ENCODE measurements at places on chromosomes 11 and 22.

- no peak for DNase-seq
These were observed 189.5 kb downstream of the DDX10 start for GRCh38 chr11:108854346-108854745.

GRCh38 chr11:18191376-18191775 is 18.7 kb downstream of the MRGPRX4 start:
- no peak for DNase-seq

- no peak for DNase-seq
These were observed 18.9 kb downstream of the LIF start for GRCh38 chr22:30227438-30228228.

DNA sequence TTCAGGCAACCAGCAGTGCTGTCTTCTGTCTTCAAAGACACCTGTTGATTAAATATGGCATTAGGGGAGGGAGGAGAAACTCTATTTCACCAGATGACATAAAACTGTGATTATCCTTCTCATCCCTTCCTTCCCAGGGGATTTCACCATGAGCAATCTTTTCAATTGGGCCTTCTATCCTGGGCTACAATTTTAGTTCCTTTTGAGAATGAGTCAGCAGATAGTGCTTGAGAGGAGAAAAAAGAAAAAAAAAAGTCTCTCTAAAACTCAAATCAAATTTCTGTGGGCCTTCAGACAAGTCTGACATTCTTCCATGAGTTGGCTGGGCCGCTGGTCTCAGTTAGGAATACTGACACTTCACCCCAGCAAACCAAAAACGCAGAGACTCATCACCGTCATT is 7.2 kb downstream of the FLI1 start:
- DNase-seq, result peak; percentile 30

GRCh38 chr11:22479971-22480720 is 142.0 kb downstream of the SLC17A6 start:
- no peak for DNase-seq

DNA sequence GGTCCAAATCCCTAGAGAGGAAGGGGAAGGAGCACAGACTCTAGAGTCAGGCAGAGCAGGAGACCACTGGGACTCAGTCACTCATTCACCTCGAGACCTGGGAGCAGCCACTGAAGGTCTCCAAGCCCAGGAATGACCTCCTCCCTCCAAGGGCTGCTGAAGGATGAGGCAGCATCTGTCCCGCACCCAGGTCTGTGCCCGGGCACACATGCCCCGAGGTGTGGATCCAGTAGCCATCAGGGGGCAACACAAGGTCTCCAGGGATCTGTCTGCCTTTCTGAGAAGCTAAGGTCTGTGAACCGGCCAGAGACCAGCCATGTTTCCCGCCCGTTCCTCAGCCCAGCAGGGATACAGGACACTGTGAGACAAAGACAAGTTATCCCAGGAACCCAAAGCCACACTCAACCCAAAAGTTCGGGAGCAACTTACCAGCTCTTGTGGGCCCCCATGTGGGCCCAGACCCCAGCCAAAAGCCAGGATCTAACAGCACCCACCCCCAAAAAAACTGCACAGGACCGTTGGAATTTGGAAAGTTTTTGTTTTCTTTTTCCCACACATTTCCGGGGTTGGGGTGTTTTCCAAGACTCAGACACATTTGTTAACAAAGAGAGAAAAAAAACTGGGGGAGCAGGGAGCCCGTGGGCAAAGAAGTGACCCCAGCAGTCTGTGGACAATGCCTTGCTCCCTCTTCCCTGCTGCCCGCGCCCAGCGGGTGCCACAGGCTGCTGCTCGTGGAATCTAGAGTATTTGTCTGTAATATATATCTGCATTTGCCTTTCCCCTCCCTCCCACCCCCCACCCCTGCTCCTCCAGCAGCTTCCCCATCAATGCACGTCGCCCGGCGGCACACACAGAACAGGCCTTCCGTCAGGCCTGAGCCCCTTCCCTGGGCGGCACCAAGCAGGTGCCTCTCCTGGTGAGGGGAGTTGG is 14.9 kb downstream of the SLC22A12 start:
- DNase-seq, result no peak

GRCh38 chr11:120235024-120235628 is 4.8 kb upstream of the POU2F3 start:
- peak; percentile 50 for DNase-seq

DNA sequence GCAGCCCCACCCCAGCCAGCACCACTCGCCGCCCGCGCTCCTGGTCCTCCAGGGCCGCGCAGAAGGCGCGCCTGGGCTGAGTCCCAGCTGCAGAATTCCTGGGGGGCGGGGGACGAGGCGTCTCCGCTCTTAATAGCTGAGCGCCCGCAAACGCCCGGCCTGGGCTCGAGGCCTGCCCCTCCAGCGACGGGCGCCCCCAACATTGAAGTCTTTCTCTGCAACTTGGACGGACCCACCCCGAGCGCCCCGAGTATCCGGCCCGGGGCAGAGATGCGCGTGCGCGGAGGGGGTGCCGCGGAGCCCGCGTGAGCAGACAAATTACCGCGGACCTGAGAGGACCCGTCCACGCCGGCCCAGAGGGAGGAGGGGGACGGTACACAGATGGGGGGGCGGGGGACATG is 6.7 kb upstream of the SYT7 start:
- DNase-seq, result peak; percentile 27

- no peak for DNase-seq
These were observed 55.8 kb upstream of the THY1 start for GRCh38 chr11:119478711-119479285.

DNA sequence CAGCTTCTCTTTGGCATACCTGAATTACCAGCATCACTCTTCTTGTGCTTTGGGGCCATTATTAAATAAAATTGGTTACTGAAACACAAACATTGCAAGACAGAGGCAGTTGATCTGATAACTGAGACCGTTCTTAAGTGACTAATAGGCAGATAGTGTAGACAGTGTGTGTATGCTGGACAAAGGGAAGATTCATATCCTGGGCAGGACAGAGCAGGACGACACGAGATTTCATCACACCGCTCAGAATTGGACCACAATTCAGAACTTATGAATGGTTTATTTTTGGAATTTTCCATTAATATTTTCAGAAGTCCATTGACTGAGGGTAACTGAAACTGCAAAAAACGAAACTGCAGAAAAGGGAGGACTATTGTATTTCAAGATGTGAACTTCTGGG is 68.6 kb downstream of the LDLRAD3 start:
- peak; percentile 83 for DNase-seq

GRCh38 chr11:120903686-120904085 is 120.2 kb upstream of the TBCEL start:
- no peak for DNase-seq

GRCh38 chr11:16881074-16881709 is 133.0 kb downstream of the PLEKHA7 start:
- peak; percentile 24 for DNase-seq

DNA sequence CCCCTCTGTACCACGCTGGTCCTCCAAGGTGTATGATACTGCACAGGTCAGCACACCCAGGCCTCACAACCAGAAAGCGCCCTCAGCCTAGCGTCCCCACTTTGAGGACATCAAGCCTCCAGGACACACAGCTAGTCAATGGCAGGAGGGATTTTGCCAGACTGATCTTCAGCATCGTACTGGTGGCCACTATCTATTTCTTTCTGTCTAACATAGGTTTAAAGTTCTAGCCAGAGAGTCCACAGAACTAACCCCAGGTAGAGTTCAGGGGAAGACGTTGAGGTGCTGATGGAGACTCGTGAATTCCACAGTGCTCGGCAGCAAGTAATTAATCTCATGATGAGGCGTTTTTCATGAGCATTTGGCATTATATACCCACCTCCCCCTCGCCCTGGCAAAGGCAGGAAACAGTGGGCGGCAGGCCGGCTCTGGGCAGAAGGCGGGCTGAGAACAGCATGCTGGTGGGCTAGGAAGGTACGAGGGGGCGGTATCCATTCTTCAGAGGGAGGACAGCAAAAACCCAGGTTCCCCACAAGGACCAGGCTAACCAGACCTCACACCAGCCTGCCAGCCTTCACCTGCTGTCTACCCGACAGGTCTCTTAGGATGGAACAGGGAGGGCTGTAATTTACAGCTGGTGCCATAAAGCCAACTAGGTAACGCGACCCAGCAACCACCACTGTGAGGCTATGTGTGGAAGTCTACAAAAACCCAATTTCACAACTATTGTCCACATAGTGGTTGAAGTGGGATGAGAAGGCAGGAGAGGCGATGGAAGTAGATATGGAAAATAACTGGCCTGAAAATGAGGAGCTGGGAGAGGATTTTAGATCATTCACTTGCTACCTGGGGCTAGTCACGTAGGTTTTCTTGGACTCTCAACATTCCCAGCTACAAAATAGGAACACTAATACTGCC is 18.5 kb downstream of the MYH9 start:
- peak; percentile 37 for DNase-seq

DNA sequence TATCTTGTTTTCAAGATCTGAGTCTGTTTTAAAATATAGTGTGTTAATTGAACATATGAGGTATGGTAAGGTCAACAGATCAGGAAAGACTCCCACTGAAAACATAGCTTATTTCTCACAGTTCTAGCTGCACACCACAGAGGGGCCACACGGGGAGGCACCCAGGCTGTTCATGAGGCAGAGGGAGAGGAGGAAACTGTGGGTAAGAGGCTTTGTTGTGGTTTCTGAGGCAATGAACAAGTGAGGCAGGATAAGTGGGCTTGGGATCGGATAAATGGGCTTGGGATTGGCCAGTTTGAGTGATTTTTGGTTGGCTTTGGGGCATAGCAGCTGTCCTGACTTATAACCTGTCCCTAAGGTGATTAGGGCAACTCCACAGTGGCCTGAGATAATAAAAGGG is 242.1 kb downstream of the LUZP2 start:
- no peak for DNase-seq

- no peak for DNase-seq
These were observed 52.7 kb downstream of the MPPED2 start for GRCh38 chr11:30533445-30533947.

GRCh38 chr11:40161854-40162410 is 1297.5 kb downstream of the LRRC4C start:
- no peak for DNase-seq

GRCh38 chr11:3217818-3218482 is 663 bp downstream of the MRGPRG start:
- no peak for DNase-seq

DNA sequence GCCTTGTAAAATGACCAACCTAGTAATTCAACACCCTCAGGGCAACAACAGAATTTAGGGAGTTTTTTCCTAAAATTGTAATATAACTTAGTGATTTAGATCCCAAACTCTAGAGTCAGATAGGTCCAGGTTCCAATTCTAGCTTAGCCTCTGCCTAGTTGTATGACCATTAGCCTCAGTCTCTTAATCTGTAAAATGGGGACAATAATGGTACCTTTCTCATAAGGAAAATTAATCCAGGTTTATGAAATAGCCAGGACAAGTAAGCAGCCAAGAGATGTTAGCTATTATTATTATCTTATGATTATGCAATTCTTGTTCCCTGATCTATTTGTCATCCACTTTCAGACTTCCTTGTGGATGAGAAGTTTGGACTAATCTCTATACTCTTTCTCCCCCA is 4.1 kb downstream of the TFIP11 start:
- no peak for DNase-seq

DNA sequence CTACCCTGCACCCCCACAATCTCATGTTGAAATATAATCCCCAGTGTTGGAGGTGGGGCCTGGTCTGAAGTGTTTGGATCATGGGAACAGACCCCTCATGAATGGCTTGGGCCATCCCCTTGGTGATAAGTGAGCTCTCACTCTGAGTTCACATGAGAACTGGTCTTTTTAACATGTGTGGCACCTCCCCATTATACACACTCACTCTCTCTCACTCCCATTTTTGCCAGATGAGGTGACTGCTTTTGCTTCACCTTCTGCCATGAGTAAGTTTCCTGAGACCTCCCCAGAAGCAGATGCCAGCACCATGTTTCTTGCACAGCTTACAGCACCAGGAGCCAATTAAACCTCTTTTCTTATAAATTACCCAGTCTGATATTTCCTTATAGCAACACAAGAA is 32.1 kb upstream of the DRD2 start:
- no peak for DNase-seq

- no peak for DNase-seq
These were observed 255.8 kb downstream of the TBC1D22A start for GRCh38 chr22:47018010-47018910.

DNA sequence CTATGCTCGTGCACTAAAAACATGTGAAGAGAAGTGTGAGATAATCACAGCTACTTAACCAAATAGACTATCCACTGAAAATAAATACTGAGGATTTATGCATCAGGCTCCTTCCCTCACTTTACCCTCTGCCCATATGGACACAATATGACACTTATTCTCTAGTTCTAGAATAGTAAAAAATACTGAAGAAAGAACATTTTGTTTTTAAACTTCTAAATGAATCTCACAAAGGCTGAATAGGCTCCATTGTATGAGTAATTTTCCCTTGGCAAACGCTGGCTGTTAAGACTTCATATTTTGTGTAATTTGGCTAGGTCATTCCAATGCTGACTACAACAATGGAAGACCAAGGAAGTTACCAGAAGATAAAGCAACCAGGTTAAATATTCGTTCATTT is 9.9 kb downstream of the HPS5 start:
- DNase-seq, result no peak

DNA sequence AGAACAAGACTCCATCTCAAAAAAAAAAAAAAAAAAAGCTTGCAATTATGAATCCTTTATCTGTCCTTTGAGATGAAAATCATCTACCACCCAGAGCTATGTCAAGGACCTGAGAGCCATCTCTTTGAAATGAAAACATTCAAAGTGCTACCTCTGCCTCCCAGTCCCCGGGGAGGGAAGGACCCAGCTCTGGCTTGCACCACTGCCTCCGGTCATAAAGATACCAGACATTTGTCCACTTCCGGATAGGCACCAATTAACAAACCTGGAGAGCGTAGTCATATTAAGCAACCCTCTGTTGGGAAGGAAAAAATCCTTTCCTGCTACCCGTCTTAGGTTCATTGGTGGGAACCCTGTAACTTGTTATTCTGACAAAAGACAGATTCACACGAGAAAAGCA is 98.6 kb downstream of the ARHGAP8 start:
- DNase-seq, result no peak

GRCh38 chr11:93031386-93031785 is 61.9 kb downstream of the MTNR1B start:
- peak; percentile 22 for DNase-seq

- peak; percentile 40 for DNase-seq
These were observed 13.5 kb downstream of the MS4A6A start for GRCh38 chr11:60169264-60169915.

- DNase-seq, result no peak
These were observed 37.7 kb upstream of the SPON1 start for GRCh38 chr11:13924801-13925327.

GRCh38 chr11:78420255-78420764 is 2.7 kb upstream of the GAB2 start:
- peak; percentile 85 for DNase-seq

Measured in ELR (cell line).